Astrocyte (in vitro differentiated cells and primary cell): ENCODE measurements at places on chromosomes 1 and 21.

GRCh38 chr1:28887419-28887834 lies 26.9 kb upstream of the EPB41 start:
- no peak for DNase-seq

- no peak for DNase-seq
Measured at GRCh38 chr1:224496826-224497225, 62.2 kb upstream of the WDR26 start.

GRCh38 chr21:41630249-41630648 lies 122.3 kb upstream of the TMPRSS2 start:
- DNase-seq: peak; percentile 100

GRCh38 chr1:12499539-12500240 lies 118.3 kb downstream of the DHRS3 start:
- DNase-seq: no peak

DNA sequence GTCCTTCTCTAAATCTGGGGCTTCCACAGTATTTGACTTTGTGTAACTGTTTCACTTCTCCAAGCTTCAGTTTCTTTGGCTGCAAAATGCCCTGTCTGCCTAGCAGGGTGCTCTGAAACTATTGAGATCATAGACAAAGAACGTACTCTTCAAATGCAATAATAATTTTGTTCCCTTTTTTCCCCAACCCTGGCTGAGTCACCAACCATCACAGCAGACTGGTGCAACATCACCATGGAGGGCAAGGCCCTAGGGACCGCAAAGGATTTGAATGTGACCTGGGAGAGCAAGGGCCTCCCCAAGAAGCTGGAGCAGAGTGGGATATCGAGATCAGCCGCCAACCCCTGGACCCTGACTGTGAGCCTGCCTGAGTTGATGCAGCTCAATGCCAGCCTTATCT lies 115.0 kb downstream of the FCRL5 start:
- no peak for DNase-seq

DNA sequence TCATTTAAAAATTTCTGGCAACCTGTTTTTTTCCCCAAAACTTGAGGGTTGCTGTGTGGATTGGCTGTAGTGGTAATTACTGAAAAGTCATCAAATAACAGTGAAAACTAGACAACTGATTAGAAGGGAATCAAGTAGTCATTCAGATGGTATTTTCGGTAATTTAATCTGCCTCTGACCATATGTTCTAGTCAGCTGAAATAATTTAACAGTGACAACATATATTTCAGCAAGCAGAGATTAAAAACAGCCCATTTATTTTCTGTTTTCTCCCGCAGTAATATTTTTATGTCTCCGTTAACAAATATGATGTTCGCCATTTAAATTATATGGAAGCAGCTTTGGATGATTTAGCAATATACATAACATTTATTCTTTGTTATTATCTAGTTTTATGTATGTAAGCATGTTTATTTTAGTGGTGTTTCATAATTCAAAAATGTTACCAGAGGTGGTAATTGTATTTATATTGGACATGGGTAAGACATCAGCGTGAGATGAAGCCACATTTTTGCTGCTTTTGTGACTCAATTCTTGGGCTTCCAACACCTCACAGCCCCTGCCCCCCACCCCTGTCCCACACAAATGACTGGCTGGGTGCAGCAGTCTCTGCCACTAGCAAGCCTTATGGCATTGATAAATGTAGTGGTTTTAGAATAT lies 104.4 kb downstream of the GALNT2 start:
- peak; percentile 86 for DNase-seq

GRCh38 chr1:212718499-212718898 lies 18.9 kb upstream of the BATF3 start:
- DNase-seq: no peak

DNA sequence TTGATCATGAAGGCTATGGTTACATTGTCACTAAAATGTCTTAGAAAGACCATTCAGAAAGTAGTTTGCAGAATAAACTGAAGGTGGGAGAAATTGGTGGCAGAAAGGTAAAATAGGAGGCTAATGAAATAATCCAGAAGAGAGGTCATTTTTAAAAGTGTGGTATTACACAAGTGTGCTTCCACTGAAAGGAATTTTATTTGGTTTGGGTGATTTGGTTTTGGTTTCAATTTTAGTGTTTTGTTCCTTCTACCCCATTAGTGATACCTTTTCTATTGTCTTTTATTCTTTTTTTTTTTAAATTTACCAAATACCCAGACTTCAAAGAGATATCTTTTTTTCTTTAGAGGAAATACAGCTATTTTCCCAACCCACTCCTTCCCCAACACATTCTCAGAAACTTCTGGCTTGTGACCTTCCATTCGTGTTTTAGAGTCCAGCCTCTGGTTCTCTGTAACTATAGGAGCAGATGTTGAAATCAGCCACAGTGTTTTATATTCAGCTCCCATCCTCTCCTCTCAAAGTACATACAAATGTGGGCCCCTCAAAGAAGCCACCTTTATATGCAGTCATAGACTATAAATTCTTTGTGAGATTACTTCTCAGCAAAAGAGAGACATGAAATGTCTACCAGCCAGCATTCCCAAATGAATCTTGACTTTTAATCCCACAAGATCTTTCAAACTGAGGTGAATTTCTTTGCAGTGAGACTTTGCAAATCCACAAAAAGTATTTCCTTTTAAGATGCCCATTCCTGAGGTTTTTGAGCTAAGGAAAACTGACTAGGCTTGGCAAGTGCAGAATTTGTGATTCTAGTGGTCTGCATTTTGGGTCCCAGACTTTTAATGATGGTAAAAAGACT lies 42.0 kb upstream of the PALMD start:
- DNase-seq: peak; percentile 67

DNA sequence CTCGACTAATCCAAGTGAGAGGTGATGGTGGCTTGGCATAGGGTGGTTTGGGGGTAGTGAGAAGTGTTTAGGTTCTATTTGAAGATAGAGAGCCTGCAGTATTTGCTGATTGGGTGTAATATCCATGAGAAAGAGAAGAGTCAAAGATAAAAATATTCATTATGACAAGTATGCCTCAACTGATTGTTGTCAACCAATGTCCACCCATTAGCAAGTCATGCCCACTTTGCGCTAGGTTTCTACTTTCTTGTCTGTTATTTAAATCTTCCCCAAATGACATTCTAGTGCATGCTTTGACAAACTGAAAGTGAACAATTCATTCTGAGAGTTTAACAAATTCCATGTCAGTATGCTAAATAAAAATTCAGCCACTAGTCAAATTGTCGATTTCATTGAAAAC lies 3.8 kb upstream of the XCL1 start:
- DNase-seq: no peak

DNA sequence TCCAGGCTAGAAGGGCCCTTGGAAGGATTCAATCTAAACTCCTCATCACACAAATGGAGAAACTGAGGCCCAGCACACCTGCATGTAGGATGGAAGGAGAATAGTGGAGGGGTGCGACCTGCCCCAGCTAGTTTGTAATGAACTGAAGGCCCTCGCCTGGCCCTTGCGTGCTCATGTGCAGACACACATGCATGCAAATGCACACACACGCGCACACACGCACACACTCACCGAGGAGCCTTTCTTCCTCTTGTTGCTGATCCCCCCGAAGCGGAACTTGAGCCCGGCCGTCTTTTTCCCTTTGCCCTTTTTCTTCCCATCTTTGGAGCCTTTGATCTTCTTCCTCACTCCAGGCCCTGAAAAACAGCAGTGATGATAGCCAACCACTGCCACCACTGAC lies 27.9 kb downstream of the CHD5 start:
- DNase-seq: no peak

- peak; percentile 52 for DNase-seq
Measured at GRCh38 chr1:904310-904950, 19.3 kb upstream of the SAMD11 start.

DNA sequence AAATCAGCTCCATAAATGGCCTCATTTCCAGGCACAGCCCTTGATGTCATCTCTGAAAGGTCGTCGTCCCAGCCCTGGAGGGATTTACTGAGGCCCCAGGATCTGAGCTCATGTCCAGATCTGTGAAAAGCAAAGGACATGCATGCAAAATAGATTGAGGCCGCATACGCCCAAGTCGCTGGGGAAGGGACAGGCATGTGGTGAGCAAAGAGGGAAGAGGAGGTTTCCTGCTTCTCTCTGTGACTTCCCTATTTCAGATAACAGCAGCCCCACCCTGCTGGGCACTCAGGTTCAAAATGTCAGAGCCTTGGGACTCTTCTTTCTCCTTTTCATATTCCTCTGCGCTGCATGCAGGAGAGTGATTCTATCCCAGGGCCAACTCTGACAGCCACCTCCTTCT lies 197.2 kb downstream of the ADSS2 start:
- no peak for DNase-seq

DNA sequence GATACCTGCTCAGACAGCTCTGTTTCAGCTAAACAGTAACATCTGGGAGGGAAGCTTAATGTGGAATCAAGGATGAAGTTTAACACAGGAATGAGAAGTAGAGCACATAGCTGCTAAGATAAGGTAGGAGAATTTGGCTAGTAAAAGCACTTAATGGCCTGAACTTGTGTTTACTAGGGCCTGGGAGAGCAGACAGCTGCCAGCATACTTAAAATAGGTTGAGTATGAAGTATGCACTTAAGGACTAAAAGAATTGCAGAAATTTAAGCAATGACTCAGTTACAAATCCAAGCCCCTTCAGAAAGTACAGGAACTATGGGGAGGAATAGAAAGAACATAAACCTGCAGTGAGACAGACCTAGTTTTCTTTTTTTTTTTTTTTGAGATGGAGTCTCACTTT lies 53.0 kb downstream of the BACH1 start:
- peak; percentile 97 for DNase-seq

GRCh38 chr1:219413536-219413935 lies 199.4 kb downstream of the ZC3H11B start:
- DNase-seq: no peak

DNA sequence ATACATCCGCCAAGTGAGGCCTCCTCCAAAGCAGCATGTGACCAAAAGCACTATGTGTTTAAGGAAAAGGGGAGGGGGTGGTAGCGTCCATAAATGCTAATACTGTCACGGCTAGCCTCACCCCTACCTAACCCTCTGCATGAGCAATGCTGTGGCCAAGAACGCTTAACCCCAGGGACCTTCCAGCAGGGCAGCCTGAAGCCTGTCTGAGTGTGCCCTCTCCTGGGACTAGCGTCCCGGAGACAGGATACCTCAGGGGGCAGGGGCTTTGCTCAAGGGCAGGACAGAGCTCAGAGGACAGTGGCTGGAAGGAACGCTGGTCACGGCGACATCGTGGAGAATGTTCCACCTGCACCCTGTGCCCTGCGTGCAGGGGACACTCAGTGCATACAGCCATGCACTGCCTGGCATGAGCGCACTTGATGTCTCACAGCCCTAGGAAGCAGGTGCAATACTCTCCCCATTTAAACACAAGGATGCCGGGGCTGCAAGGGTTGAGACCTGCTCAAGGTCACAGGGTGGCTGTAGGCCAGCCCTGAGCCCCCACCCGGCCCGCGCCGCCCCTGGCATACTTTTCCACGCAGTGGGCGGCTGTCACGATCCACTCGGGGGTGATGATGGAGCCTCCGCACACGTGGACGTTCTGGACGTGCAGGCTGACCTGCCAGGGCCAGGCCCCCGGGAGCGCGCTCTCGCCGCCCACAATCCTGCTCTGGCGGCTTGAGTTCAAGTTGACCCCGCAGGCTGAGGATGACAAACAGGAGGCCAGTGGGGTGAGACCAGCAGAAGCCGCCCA lies 35.0 kb downstream of the TMPRSS2 start:
- DNase-seq: no peak

DNA sequence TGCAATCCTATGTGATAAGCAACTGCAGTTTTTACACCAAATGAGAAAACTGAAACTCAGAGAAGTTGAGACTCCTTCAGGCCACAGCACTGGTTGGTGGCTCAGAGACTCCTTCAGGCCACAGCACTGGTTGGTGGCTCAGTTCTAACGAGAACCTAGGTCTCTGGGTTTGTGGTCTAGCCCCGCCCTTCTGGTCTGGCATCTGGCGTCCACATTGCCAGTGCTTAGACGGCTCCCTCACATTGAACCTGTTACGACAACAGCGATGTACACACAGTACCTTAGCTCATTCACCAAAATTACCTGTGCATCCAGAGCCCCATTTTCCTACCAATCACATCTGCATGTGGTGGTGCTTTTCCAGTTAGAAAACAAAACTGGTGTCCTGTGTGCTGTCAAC lies 66.1 kb downstream of the NID1 start:
- DNase-seq: peak; percentile 30

DNA sequence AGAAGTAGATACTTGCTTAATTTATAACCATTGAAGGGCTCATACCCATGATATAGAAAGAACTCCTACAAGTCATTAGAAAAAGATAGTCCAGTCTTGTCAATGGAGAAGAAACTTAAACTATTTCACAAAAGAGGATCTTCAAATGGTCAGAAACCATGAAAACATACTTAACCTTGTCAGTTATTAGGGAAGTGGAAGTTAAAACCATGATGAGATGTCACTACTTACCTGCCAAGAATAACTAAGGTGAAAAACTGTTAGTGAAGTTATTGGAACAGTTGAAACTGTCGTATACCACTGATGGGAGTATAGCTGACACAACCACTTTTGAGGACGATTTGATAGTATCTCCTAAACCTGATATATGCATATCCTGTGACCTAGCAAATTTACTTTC lies 46.8 kb downstream of the OSBPL9 start:
- DNase-seq: no peak

DNA sequence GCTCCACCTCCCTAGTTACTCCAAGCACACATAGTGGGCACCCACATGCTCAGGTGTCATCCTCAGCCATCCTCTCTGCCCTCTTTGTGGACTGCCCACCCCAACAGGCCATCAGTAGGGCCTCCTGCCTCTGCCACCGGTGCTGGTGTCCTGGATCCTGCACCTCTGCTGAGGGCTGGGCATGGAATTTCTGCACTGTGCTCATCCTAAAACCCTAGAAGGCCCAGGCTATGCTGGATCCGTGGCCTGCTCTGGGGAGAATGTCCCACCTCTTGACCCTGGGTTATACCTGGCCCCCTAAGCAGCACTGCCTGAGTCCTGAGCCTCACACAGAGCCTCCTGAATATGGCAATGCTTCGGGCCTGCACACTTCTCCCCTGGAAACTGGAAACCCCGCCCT lies 318.3 kb downstream of the MATN1 start:
- no peak for DNase-seq

GRCh38 chr1:224116131-224116530 lies 2.2 kb downstream of the FBXO28 start:
- DNase-seq: peak; percentile 51

DNA sequence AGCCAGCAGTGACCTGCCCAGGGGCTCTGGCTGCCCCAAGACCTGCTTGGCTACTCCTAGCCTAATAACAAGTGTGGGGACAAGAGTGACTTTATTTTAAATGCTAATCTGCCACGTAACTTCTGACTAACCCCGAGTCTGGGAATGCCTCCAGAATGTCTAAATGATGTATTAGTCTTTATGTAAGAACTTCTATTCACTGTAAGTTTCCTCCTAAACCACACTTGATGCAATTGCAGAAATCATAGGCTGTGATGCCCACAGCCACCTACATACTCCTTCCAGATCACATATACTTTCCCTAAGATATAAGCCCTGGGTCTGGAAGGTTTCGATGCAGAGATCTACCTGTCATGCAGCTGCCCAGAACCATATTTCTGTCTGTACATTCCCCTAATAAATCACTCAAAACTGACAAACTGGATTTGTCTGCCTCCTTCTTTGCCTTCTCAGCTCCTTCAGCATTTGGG lies 5.9 kb upstream of the VPS45 start:
- DNase-seq: peak; percentile 96

- no peak for DNase-seq
Measured at GRCh38 chr1:107378426-107378825, 237.6 kb downstream of the NTNG1 start.
